ENCODE measurements at places on chromosomes 1 and 21. TPM values are rescaled to one million over a fixed set of nuclear protein-coding genes. Genes with fewer than 3 reads are reported as not detected.

GRCh38 chr1:31795801-31796621, 19.8 kb downstream of the SPOCD1 start:
- H3K36me3 ChIP-seq, result no peaks in the 10 kb centered on the region
- no peak overlapping the region for H3K27ac ChIP-seq
- DNase-seq, result no peak

Gene CFHR1
- not detected for total RNA-seq

Gene PCP4
- total RNA-seq, result not detected

- no peak overlapping the region for H3K27ac ChIP-seq
- H3K4me1 ChIP-seq, result no peaks in the 10 kb centered on the region
- H3K36me3 ChIP-seq, result no peaks in the 10 kb centered on the region
- no peaks in the 10 kb centered on the region for H3K27me3 ChIP-seq
These were observed 153.6 kb downstream of the CNIH3 start for GRCh38 chr1:224769452-224770335.

- H3K4me1 ChIP-seq, result no peaks in the 10 kb centered on the region
- peaks cover 8% of the 10 kb centered on the region for H3K27me3 ChIP-seq
- H3K36me3 ChIP-seq, result no peaks in the 10 kb centered on the region
- no peak overlapping the region for H3K4me3 ChIP-seq
- no peak for DNase-seq
These were observed 6.6 kb downstream of the GLIS1 start for GRCh38 chr1:53732409-53732808.

Gene SAMSN1
- 58.0 TPM for total RNA-seq

Gene LYPD8
- not detected for total RNA-seq

GRCh38 chr1:84060781-84061180, 61.8 kb upstream of the TTLL7 start:
- no peak for DNase-seq
- H3K27me3 ChIP-seq, result no peaks in the 10 kb centered on the region
- H3K36me3 ChIP-seq, result no peaks in the 10 kb centered on the region
- H3K4me1 ChIP-seq, result no peaks in the 10 kb centered on the region

GRCh38 chr1:39540504-39541031, 36.0 kb downstream of the PABPC4 start:
- H3K27ac ChIP-seq, result no peak overlapping the region
- H3K27me3 ChIP-seq, result no peaks in the 10 kb centered on the region
- peaks cover 6% of the 10 kb centered on the region for H3K36me3 ChIP-seq
- DNase-seq, result no peak

DNA sequence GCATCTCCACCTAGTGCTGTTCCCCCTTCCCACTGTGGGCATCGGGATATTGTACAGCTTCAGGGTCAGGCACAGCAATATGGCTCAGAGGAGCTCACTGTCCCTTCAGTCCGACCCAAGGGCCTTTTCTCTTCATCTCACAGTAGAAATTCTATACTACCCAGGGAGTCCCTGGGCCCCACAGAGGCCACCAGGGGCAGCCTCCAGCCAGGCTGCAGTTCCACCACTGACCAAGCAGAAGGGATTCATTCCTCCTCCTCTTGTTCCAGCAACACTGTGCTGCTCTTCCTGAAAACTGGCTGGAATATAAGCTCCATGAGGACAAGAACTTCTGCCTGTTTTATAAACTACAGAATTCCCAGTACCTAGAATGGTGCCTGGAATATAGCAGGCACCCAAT, 70.5 kb downstream of the CD34 start:
- DNase-seq, result no peak
- H3K27me3 ChIP-seq, result no peaks in the 10 kb centered on the region

Gene HENMT1
- total RNA-seq, result 19.3 TPM

DNA sequence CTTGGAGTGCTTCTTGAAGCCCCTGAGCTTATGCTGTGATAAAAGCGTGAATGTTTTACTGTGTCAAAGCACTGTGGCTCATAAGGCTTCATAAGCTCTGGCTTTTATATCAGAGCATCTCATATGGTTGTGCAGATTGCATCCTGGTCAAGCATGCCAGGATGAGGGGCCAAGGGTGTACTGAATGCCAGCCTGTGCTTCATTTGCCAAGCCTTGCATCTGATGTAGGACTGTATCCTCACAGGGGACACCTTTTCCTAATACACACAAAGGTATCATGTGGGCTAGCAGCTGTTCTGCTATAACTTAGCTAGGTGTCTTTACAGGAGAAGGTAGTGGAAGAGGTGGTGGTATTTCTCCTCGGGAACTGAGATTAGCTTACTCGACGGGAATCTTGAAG, 134.7 kb downstream of the ST6GALNAC3 start:
- no peak overlapping the region for H3K4me3 ChIP-seq
- H3K4me1 ChIP-seq, result no peaks in the 10 kb centered on the region
- H3K27ac ChIP-seq, result no peak overlapping the region
- no peaks in the 10 kb centered on the region for H3K27me3 ChIP-seq

Gene ASCL5
- total RNA-seq, result not detected
